Sciatic nerve (tissue), 2 donors: ENCODE measurements at places on chromosomes 1 and 21. TPM values are rescaled to one million over a fixed set of nuclear protein-coding genes. Genes with fewer than 3 reads are reported as not detected.

The CLEC20A gene
- total RNA-seq: 3.2 TPM

DNA sequence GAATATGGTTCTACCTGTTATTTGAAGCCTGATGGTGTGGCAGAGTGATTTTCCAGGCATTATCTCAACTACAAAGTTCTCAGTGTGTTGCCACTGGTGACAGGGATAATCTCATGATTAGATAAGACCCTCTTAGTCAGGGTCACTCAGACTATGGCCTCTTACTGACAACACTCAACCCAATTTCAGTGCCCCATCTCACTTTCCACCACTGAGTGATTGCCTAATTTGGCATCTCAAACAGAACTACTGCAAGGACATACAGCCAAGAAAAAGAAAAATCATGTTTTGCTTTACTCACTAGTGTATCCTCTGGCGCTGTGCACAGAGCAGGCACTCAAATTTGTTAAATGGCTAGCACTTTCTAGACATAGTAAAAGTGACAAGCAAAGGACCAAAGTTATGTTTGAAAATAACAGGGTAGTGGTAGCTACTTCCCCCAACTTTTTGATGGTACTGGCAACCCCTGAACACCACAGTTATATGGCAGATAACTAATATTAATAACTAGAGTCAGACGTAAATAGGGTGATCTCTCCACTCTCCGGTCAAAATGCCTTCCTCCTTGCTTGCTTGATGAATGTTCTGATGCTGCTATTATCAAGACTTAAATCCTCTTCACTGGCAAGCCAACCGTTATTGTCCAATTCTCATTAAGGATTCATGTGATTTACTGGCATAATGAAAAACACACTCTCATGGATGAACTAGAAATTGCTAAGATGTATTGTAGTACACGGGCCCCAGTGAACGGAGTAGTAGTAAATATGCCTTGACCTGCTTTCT lies 37.1 kb upstream of the SLC30A10 start:
- no peak for DNase-seq

DNA sequence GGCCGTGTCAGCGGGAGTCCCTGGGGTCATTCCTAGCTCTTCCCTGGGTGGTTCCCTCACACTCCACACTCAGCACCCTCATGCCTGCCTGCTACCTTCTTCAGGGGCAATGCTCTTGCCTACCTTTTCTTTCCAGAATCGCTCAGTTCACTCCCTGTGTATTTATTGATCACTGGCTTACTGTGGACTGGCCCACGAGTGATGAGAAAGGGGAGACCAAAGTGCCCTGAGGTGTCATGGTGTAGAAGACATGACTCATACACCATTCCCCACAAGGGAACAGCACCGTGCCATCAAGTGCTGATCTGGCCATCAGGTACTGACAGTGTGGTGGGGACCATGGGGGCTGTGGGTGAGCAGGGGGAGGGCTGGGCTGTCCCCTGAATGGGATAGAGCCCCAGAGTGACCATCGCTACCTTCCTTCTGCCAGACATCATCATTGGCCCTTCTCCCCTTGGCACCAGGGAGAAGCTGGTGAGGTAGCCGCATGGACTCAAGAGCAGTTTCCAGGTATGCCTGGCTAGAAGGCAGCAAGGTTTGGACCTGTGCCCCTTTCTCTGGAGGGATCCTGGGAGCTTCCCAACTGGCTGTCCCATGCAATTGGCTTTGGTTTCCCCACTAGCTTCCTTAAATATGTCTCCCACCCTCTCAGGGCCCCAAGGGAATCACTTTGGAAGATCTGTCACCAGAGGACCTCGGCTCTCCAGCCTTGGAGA lies 17.2 kb upstream of the LRRN2 start:
- no peak for DNase-seq

DNA sequence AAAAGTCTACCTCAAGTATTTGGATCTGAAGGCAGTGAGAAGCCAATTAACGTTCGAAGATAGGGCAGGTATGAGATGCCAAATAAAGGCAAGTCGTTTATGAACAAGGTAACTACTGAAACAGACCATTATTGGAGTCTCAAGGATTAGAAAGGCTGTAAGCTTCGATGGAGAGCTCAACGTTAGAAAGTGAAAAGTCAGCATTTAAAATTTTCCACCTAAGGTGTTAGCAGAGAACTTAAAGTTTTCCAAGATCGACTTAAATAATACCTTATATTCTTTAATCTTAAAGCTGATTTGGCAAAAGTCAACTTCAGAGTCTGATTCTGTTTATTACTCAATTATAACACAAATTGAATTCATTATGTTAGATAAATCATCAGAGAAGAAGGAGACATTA lies 28.1 kb downstream of the CLDN17 start:
- DNase-seq: no peak

- DNase-seq: no peak
Measured at GRCh38 chr1:61162520-61163258, 80.3 kb downstream of the NFIA start.

- no peak for DNase-seq
Measured at GRCh38 chr1:79044974-79045650, 38.6 kb upstream of the ADGRL4 start.

The H6PD gene
- total RNA-seq: 52.9 TPM

DNA sequence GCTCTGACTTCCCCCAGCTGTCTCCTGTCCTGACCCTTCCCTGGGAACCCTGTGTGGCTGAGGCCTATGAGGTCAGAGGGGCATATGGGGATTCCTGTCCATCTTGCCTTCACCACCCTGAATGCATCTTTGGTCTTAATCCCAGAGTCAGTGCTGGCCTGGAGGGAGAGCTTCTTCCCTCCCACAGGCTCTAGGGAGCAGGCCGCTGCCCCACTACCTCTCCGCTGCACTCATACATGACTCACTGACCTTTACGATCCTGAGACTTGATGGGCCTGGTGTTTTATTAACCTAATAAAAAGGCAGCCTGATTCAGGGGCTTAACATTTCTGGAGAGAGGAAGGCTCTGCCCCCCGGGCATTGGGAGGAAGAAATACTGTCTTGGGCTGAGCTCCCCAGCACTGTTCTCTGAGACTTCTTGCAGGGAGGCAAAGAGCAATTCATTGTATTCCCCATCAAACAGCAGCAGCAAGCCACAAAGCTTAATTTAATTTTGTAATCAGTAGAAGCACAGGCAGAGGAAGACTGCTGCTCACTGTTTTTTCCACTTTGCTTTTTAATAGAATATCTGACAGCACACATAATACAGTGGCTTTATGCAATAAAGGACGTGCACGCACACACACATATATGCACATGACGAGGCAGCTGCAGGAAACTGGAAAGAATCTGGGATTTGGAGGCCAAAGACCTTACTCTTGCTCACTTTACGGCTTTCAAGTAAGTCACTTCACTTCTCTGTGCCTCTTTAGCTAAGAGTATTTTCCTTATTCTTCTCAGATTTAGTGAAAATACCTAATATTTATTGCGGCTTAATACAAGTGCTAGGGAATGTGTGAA lies 89.2 kb upstream of the GRIK3 start:
- DNase-seq: no peak
